ENCODE measurements at places on chromosomes 7 and 10. TPM values are rescaled to one million over a fixed set of nuclear protein-coding genes. Genes with fewer than 3 reads are reported as not detected.

Gene PKD2L1
- total RNA-seq = not detected

Gene SP4
- total RNA-seq = 4.7 TPM

Gene ACSM6
- not detected for total RNA-seq

Gene EPO
- not detected for total RNA-seq

Gene PTPN20
- total RNA-seq = 0.22 TPM

Gene OR2A1
- total RNA-seq = 0.13 TPM

Gene KIF11
- 16.2 TPM for total RNA-seq

Gene GDF2
- total RNA-seq = not detected

Gene INMT
- not detected for total RNA-seq

Gene AEBP1
- total RNA-seq = 53.0 TPM

Gene UNC5B
- total RNA-seq = 6.5 TPM

Gene CACUL1
- 14.8 TPM for total RNA-seq

Gene SPRN
- total RNA-seq = 0.76 TPM

DNA sequence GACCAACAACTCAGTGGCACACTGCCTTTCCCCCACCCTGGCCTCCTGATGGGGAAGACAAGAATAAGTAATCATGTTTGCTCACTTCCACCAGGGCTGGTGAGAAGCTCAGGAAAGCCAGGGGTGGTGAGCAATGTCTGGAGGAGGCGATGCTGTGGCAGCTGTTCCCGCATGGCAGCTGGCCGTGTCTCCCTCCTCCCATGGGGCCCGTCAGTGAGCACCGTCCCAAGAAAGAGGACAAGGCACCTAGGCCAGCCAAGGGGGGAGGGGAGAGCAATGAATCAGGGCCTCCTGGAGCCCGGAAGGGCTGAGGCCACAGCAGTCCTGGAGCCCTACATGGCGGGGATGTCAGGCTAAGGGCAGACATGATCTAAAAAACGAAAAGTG is 69.2 kb upstream of the INSIG1 start:
- DNase-seq = peak; percentile 65

GRCh38 chr10:24935504-24936292 is 16.7 kb downstream of the PRTFDC1 start:
- no peak for DNase-seq

DNA sequence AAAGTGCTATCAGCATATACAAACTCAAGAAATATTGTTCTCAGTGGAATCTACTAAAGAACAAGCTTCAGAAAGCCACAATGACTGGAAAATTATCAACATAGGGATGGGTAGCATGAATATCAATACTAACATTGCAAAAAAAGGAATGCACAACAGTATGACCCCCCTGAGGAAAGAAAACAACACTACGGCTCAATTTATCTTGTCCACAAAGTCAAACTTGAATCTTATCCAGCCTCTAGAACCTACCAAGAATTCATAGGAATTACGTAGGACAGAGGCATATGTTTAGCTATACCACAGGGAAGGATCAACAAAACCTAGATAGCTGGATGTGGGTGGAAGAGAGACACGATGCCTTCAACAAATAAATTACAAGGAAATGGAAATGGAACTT is 54.6 kb downstream of the AGMO start:
- no peak for DNase-seq

GRCh38 chr7:99505324-99505662 is 831 bp downstream of the ZKSCAN5 start:
- peak; percentile 45 for DNase-seq

DNA sequence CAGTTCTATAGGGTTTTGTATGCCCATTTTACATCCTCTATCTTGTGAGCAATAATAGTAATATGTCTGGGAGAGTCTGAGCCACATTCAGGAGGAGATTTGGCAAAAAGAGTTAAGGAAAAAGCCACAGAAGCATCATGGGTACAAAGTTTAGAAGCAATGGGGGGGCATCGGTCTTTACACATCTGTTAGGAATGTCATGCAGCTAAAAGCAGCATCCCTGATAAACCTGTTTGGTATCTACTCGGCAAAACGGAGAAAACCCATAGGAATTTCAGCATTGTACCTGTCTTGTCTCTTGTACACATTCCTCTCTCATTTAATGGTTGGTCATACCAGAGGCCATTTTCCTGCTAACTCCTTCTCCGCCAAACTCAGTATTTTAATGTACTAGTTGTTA is 12.5 kb upstream of the HERPUD2 start:
- DNase-seq = peak; percentile 54

GRCh38 chr10:7265396-7266123 is 145.3 kb downstream of the SFMBT2 start:
- peak; percentile 58 for DNase-seq

GRCh38 chr7:22156205-22156604 is 200.7 kb downstream of the RAPGEF5 start:
- peak; percentile 91 for DNase-seq

GRCh38 chr10:62264702-62265436 is 3.8 kb downstream of the RTKN2 start:
- DNase-seq = peak; percentile 87

DNA sequence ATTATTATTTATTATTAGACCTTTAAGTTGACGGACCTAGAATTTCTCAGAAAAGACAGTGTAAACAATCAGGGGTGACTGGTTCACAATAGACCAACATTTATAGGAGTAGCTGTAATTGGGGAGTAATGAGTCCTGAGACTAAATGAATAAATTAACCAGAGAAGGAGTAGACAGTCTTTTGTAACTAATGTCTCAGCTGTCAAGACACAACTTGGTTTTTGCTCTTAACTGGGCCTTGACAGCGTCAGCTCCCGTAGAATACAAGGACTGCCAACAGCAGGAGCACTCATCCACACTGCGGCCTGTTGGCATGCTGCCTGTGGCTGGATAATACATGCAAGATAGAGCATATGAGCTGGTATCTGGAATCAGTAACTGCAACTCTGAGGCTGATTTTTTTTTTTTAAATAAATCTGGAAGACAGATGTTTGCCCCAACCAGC is 123.9 kb downstream of the CACNA2D1 start:
- peak; percentile 87 for DNase-seq

GRCh38 chr7:8200316-8200715 is 61.7 kb downstream of the ICA1 start:
- no peak for DNase-seq

- peak; percentile 73 for DNase-seq
Measured at GRCh38 chr7:129225206-129225930, 538 bp downstream of the AHCYL2 start.

- no peak for DNase-seq
Measured at GRCh38 chr10:130541090-130541489, 404.9 kb downstream of the GLRX3 start.

- DNase-seq = peak; percentile 44
Measured at GRCh38 chr10:44689368-44689767, 221.8 kb upstream of the TMEM72 start.

- DNase-seq = no peak
Measured at GRCh38 chr10:52284416-52285013, 29.6 kb upstream of the DKK1 start.

DNA sequence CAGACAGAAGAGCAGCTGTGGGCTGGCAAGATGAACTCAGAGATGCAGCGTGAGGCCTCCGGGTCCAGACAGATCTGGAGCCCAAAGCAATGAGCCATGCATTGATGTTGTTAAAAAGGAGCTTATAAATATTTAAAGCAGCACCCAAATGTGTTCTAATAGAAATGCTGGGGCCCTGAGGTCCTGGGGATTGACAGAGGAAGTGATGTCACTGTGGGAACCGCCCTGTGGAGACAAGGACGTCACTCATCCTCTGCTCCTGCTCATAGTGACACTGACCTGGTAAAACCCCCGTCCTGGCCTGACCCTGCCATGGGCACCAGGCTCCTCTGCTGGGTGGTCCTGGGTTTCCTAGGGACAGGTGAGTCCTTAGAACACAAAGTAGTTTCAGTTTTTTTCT is 197.0 kb upstream of the PRSS58 start:
- DNase-seq = no peak

DNA sequence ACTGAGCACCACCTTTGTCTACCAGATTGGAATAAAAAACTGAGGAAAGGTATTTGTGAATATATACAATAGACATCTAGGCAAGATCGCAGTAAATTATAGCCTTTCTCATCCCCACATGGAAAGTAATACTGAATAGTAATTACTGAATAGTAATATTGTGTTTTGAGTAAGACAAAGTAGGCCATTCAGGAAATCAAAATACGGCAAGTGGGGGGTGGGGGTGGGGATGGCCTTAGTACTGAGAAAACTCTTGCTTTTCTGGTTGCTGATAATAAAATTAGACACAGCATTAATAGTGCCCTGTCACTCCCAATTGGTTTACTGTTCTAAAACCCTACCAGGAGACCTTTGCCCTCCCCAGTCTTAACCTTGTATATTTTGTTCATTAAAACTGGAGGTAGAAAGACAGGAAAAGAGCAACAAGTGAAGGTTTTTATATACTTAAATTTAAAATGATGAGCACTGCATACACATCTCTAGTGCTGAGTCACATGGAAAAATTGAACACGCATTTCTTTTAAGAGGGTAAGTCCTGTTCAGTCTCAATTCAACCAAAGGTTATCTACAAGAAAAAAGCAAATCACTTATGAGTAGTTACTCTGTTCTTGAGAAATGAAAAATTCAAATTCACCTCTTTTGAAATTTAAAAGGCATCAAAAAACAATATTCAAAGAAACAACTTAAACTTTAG is 65.6 kb downstream of the IGF2BP3 start:
- no peak for DNase-seq

- DNase-seq = no peak
Measured at GRCh38 chr10:74624501-74624900, 201.9 kb upstream of the KAT6B start.

GRCh38 chr7:20312562-20312961 is 18.1 kb upstream of the ITGB8 start:
- DNase-seq = no peak

- DNase-seq = no peak
Measured at GRCh38 chr7:104548861-104549260, 220.5 kb downstream of the LHFPL3 start.

DNA sequence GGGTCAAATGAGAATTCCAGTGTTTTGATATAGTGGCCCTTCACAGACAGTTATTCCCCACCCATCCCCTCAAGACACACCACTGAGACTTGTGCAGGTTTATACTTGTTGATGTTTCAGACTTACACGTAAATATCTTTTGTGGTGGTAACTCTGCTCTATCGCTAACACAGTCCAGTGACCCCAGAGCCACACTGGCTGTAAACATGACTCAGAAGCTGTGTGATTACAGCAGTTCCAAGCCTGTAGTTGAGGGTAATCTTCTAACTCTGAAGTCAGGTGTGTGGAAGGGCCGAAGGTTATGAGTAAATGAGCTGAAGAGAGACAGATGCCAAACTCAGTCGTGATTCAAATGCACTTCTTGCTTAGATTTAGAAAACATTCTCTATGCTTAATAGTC is 19.4 kb downstream of the NOBOX start:
- DNase-seq = no peak

GRCh38 chr10:132743925-132744490 is 41.9 kb downstream of the NKX6-2 start:
- peak; percentile 32 for DNase-seq

- peak; percentile 96 for DNase-seq
Measured at GRCh38 chr10:123930340-123931001, 38.9 kb upstream of the CPXM2 start.

- peak; percentile 55 for DNase-seq
Measured at GRCh38 chr10:58667658-58668310, 155.1 kb downstream of the BICC1 start.

DNA sequence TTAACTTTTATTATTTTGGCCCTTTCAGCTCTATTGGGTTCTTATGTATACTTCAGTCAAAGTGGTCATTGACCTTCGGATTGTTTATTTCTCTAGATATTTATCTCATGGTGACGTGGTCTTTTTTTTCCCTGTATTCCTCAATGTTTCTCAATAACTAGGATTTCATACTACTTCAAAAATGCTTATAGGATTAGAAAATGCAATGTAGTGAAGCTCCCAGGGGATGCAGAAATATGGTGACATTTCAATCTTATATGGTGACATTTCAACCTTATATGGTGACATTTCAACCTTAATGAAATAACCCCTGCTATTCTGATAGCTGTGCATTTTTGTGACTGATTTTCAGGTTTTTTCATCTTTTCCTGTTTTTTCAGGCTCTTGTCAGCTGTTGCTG is 51.4 kb downstream of the CHRM2 start:
- no peak for DNase-seq

- DNase-seq = no peak
Measured at GRCh38 chr7:134847851-134848588, 68.6 kb downstream of the CALD1 start.

DNA sequence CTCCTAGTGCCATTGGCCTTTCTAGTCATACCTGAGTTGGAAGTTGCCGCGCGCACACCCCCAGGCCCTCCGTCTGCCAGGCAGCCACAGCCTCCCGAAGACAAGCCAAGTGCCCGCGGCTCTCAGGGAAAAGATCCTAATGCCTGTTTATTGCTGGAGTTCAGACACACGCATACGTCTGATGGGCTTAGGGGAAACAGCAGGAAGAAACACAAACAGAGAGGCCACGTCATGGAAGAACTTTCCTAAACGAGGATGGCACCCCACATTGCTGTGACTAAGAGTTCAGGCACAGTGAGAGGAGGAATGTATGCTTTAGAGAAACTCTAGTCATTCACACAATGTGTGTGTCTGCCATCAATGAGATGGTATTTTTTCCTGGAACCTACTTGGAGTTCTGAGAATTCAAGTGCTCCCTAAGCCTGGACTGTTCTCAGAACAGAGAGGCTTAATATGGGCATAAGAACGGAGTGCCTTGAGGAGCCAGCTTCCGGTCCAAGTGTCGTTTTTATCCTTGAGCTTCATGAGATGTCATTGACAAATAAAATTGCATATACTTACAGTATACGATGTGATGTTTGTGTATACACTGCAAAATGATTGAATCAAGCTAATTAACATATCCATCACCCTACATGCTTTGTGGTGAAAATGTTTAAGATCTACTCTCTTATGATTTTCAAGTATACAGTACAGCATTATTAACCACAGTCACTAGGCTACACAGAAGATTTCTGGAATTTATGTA is 11.6 kb upstream of the RBP3 start:
- peak; percentile 40 for DNase-seq

DNA sequence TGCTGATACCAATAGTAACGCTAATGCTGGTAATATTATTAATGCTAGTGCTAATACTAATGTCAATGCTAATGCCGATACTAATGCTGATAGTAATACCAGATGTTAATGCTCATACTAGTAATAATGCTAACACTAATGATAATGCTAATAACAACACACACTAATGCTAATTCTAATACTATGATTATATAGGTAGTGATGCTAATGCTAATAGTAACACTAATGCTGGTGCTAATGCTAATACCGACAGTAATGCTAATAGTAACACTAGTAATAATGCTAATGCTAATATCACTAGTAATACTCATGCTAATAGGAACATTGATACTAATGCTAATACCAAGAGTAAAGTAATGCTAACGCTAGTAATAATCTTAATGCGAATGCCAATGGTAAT is 406.4 kb upstream of the RNF32 start:
- DNase-seq = no peak

All from GM23248 (cell line).